ENCODE measurements at places on chromosomes 1 and 21. TPM values are rescaled to one million over a fixed set of nuclear protein-coding genes. Genes with fewer than 3 reads are reported as not detected.

RPTN gene
- not detected for total RNA-seq

CACNA1S gene
- under 0.01 TPM for total RNA-seq

RAP1GAP gene
- total RNA-seq, result 104 TPM

RXRG gene
- total RNA-seq, result not detected
